Trophoblast cell (in vitro differentiated cells and primary cell): ENCODE measurements at places on chromosomes 4 and X.
A peak's percentile ranks its signal among the peaks of the same experiment; 100 is the strongest.

DNA sequence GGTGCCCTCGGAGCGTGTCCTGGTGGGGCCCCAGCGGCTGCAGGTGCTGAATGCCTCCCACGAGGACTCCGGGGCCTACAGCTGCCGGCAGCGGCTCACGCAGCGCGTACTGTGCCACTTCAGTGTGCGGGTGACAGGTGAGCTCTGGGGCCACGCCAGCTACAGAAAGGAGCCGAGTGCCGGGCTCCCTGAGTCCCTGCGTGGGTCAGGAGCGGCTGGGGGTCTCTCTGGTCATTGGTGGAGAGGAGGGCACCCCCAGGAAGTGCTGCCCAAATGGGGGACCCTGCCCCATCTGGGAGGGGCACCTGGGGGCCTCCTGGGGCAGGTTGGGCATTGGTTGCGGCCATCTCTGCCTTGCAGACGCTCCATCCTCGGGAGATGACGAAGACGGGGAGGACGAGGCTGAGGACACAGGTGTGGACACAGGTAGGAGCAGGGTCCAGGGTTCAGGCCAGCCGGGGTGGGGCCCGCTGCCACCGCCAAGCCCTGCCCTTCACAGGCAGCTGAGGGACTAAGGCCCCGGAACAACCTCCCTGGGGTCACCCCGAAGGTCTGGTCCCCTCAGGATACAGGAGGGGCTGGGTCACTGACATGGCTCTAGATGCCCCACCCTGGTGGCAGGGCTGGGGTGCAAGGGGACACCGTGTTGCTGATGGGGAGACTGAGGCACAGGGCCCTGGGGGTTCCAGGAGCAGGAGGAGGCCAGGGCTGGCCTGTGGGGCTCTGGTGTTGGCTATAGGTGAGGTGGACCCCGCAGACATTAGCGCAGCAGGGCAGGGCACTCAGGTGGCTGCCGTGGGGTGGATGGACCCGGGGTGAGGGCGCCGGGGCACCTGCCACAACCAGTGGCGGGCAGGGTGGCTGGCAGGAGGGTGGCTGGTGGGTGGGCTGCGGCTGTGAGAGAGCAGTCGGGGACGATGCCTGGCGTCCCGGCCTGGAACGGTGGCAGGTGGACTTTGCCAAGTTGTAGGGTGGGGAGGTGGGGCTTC is 6.6 kb downstream of the FGFR3 start:
- H3K27ac ChIP-seq = no peak overlapping the region
- DNase-seq = no peak
- peaks cover 11% of the 10 kb centered on the region for H3K36me3 ChIP-seq
- H3K4me3 ChIP-seq = no peak overlapping the region

DNA sequence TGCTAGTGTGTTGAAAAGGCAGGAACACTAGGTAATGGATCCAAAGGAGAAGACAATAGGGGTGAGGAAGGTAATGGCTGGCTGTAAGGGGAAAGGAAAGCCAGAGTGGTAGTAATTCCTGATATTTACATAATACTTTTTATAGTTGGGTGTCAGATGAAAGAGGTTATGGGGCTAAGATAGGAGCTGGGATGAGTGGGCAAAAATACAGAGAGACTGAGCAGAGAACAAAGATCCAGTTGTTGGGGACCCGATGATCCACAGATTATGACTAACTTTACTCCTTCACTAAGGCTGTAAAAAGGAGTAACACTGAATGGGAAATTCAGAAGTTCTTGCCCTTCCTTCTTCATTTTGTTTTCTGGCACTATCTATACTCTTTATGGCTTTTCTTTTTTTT is 138.2 kb downstream of the KLHL13 start:
- H3K36me3 ChIP-seq = no peaks in the 10 kb centered on the region
- H3K27me3 ChIP-seq = no peaks in the 10 kb centered on the region
- no peaks in the 10 kb centered on the region for H3K4me1 ChIP-seq
- H3K27ac ChIP-seq = no peak overlapping the region

GRCh38 chr4:26490111-26490959 is at the start of gene CCKAR:
Gene CCKAR (minus strand): TSS chr4:26490484. CDS start chr4:26490267, 217 bp downstream.
- no peak for DNase-seq
- no peaks in the 10 kb centered on the region for H3K36me3 ChIP-seq
- no peaks in the 10 kb centered on the region for H3K27me3 ChIP-seq
- H3K4me1 ChIP-seq = no peaks in the 10 kb centered on the region

- no peak overlapping the region for H3K4me3 ChIP-seq
- no peaks in the 10 kb centered on the region for H3K27me3 ChIP-seq
- H3K27ac ChIP-seq = no peak overlapping the region
- DNase-seq = no peak
- H3K4me1 ChIP-seq = no peaks in the 10 kb centered on the region
- H3K36me3 ChIP-seq = no peaks in the 10 kb centered on the region
These were observed 965.9 kb downstream of the FSTL5 start for GRCh38 chr4:161197912-161198311.

- H3K27ac ChIP-seq = no peak overlapping the region
- no peaks in the 10 kb centered on the region for H3K27me3 ChIP-seq
- H3K4me1 ChIP-seq = peaks cover 2% of the 10 kb centered on the region
- peak; percentile 94 for DNase-seq
These were observed 81.8 kb downstream of the FRYL start for GRCh38 chr4:48698029-48698971.

DNA sequence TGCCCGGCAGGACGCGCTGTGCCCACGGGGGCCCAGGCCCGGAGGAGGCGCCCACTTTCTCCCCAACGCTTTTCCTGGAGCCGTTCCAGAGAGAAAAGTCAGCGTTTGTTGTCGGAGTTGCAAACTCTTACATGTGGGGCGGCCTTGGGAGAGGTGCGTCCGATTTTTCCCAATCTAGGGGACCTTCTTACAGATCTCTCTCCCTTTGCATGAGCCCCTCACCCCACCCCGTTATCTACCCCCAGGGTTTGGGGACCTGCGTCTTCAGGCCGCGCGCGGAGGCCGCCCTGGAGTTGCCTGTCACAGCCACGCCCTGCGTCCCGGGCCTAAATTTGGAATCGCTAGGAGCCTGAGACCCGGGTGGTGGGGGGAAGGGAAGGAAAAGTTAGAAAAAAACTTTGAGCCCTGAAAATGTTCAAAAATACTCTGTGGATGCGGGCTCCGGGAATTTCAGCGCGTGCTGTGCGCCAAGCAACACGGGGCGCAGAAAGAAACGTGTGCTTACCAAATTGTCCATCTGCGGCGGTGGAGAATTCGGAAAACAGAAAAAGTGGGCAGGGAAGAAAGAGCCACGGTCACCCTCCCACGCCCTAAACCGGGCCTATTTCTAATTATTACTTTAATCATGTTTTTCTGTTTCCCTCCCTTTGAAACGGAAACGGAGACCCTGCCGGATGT is 587 bp downstream of the CD99 start:
- H3K27ac ChIP-seq = peak overlapping the region; percentile 64
- peak; percentile 26 for DNase-seq
- no peaks in the 10 kb centered on the region for H3K27me3 ChIP-seq
- peak overlapping the region; percentile 98 for H3K4me3 ChIP-seq

DNA sequence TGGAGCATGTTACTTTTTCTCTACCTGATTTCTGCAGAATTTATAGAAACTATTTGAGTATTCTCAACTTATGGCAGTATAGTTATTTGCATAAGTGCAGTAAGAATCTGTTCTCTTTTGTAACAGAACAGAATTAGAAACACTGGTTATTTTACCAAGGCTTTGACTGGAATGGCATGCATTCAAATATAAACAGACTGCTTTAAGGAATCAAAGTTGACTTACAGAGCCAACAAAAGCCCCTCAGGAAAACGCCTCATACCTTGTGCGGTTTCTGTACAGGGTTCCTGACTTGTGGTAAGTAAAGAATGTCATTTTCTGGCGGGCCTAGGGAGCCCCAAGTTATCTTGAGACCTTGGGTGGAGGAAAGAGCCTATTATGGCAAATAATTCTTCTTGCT is 97.1 kb downstream of the GPR143 start:
- DNase-seq = no peak
- no peaks in the 10 kb centered on the region for H3K36me3 ChIP-seq
- H3K4me3 ChIP-seq = no peak overlapping the region

GRCh38 chr4:3517731-3518510 is 14.3 kb downstream of the LRPAP1 start:
- H3K27me3 ChIP-seq = no peaks in the 10 kb centered on the region
- no peak overlapping the region for H3K4me3 ChIP-seq
- no peaks in the 10 kb centered on the region for H3K4me1 ChIP-seq
- H3K27ac ChIP-seq = no peak overlapping the region

- H3K4me3 ChIP-seq = no peak overlapping the region
- no peak for DNase-seq
- no peaks in the 10 kb centered on the region for H3K4me1 ChIP-seq
- H3K36me3 ChIP-seq = no peaks in the 10 kb centered on the region
- no peaks in the 10 kb centered on the region for H3K27me3 ChIP-seq
These were observed 56.0 kb downstream of the GLUD2 start for GRCh38 chrX:121103381-121103780.

GRCh38 chr4:89197920-89198319 is 86.6 kb downstream of the TIGD2 start:
- H3K4me3 ChIP-seq = no peak overlapping the region
- H3K36me3 ChIP-seq = no peaks in the 10 kb centered on the region
- DNase-seq = no peak
- no peak overlapping the region for H3K27ac ChIP-seq

- no peak for DNase-seq
- H3K4me1 ChIP-seq = peaks cover 2% of the 10 kb centered on the region
- H3K27me3 ChIP-seq = no peaks in the 10 kb centered on the region
- no peak overlapping the region for H3K4me3 ChIP-seq
- H3K36me3 ChIP-seq = no peaks in the 10 kb centered on the region
These were observed 96.5 kb upstream of the ESX1 start for GRCh38 chrX:104351173-104351769.

- no peaks in the 10 kb centered on the region for H3K27me3 ChIP-seq
- no peaks in the 10 kb centered on the region for H3K36me3 ChIP-seq
- H3K4me1 ChIP-seq = peaks cover 7% of the 10 kb centered on the region
- H3K27ac ChIP-seq = no peak overlapping the region
- peak; percentile 36 for DNase-seq
These were observed 52.9 kb downstream of the TRIM2 start for GRCh38 chr4:153257151-153257620.

DNA sequence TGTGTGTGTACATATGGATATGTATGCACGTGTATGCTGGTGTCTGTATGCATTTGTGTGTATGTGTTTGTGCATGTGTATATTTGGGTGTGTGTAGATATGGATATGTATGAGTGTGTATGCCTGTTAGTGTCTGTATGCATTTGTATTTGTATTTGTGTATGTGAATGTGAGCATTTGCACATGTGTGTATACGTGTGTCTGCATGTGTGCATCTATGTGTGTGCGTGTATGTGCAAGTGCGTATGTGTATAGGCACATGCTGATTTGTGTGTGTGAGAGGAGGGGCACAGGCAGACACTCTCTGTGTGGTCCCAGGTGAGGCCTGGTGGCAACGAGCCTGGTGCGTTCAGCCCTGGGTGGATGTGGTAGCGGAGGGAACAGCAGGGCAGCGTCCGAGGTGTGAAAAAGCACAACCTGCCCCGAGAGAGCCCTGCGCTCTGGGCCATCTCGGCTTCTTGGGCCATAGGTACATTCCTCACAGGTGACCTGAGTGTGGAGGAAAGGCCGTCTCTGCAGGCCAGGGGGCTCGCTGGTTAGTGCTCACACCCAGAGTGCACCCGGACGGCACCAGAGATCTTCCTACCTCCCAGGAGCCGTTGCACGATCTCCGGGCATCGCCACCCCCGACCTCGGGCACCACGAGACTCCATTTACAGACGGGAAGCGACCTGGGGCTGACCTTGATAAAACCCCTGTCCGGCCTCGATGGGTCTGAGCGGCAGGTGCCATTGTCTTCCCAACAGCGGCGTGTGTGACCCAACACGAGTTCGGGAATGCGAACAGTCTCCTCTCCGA is 45.0 kb downstream of the ASMT start:
- peak overlapping the region; percentile 39 for H3K4me3 ChIP-seq
- H3K4me1 ChIP-seq = no peaks in the 10 kb centered on the region
- no peaks in the 10 kb centered on the region for H3K27me3 ChIP-seq

DNA sequence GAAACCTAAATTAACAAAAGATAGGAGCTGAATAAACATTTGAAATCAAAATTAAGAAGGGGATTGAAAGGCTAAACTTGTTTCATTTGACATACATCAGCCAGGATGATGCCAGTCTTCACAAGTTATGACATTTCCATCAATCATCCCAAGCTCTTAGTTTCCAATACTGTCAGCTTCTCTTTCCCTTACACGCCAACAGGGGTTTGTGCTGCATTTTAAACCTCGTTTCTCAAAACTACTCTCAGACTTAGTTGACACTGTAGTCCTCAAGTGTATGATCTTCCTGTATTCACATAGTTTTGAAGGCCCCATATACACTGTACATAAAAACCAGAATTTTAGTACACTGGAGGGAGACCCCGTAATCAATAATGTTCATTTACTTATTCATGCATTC is 840 bp upstream of the P2RY10 start:
- no peaks in the 10 kb centered on the region for H3K36me3 ChIP-seq
- no peaks in the 10 kb centered on the region for H3K4me1 ChIP-seq
- DNase-seq = no peak
- H3K27ac ChIP-seq = no peak overlapping the region

- no peak for DNase-seq
- no peaks in the 10 kb centered on the region for H3K27me3 ChIP-seq
- H3K27ac ChIP-seq = no peak overlapping the region
- no peak overlapping the region for H3K4me3 ChIP-seq
- no peaks in the 10 kb centered on the region for H3K4me1 ChIP-seq
- no peaks in the 10 kb centered on the region for H3K36me3 ChIP-seq
These were observed 260.8 kb upstream of the TENM3 start for GRCh38 chr4:181982437-181982836.

DNA sequence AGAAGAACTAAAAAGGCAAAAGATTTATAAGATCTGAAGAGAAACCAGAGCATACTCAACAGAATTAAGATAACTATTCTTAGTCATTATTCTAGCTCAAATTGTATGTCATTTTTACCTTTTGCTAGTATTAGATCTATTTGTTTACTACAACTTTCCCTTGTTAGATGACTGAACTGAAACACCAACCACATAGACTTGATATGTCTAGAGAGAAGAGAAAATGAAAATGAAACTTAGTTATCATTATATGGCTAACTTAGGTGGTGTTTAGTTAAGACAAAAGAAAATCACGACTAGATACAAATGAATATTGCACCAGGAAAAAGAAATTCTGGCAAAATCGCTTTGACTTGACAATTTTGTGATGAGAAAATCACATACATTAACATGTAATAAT is 690.8 kb downstream of the PCDH18 start:
- no peaks in the 10 kb centered on the region for H3K27me3 ChIP-seq
- DNase-seq = no peak
- H3K27ac ChIP-seq = no peak overlapping the region
- no peaks in the 10 kb centered on the region for H3K36me3 ChIP-seq
- no peaks in the 10 kb centered on the region for H3K4me1 ChIP-seq

DNA sequence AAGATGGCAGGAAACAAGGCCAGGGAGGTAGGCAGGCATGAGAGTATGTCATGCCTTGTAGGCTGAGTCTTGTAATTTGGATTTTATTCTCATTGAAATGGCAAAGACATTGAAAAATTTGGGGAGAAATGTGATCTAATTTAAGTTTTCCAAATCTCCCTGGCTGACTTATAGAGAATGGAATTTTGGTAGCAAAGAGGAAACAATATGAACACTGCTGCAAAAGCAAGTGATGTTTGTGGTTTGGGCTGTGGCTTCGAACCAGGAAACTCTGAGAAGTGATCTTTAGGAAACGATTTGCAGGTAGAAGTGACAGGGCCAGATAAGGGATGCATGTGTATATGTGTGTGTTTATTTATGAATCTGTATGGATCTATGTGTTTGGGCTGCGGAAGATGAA is 35.6 kb downstream of the ARSJ start:
- H3K4me1 ChIP-seq = no peaks in the 10 kb centered on the region
- H3K4me3 ChIP-seq = no peak overlapping the region
- no peaks in the 10 kb centered on the region for H3K36me3 ChIP-seq

GRCh38 chr4:143399113-143399949 is 62.7 kb downstream of the GAB1 start:
- DNase-seq = no peak
- no peaks in the 10 kb centered on the region for H3K4me1 ChIP-seq
- no peaks in the 10 kb centered on the region for H3K36me3 ChIP-seq
- no peak overlapping the region for H3K4me3 ChIP-seq
